Vagina (tissue), 2 donors: ENCODE measurements at places on chromosomes 1 and 21.

GRCh38 chr1:246051909-246052518, 455.1 kb downstream of the SMYD3 start:
- DNase-seq: no peak

DNA sequence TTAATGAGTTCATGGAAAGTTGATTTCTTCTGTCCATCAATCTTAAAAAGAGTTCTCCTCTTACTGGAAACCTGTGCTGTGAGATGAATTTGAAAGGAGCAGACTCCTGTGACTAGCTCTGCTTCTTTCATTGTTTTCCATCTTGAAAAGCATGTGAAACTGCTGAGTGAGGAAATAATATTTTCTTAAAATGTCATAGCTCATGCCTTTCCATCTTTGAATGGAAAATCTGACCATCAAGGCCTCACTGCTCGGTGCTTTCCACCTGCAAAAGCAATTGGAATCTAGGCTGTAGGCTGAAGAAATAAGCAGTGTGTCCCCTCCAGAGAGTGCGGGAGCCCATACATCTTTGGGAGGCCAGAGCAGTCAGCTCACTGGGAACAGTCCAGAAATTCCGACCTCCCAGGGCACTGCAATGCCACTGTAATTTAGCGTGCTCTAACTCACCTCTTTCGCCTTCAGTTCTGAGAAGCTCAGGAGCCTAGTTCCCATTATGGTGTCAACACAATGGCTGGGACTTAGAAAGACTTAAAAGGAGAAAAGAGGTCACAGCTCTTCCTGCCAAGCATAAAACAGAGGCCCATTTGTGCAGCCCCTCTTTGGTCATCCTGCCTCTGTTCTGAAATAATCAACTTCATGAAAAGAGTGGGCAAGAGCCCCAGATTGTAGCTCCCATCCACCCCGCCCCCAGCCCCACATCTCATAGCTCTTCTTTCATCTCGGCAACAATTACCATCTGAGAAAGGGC, 50.4 kb upstream of the F3 start:
- DNase-seq: no peak

GRCh38 chr1:236018885-236019453, 45.9 kb downstream of the NID1 start:
- DNase-seq: no peak

GRCh38 chr1:67652800-67653199, 32.2 kb upstream of the GADD45A start:
- DNase-seq: no peak

GRCh38 chr1:168728473-168729404, at the start of gene DPT:
TSS of gene DPT (minus strand) at chr1:168729206. CDS start at chr1:168729174, 32 bp downstream.
- no peak for DNase-seq

DNA sequence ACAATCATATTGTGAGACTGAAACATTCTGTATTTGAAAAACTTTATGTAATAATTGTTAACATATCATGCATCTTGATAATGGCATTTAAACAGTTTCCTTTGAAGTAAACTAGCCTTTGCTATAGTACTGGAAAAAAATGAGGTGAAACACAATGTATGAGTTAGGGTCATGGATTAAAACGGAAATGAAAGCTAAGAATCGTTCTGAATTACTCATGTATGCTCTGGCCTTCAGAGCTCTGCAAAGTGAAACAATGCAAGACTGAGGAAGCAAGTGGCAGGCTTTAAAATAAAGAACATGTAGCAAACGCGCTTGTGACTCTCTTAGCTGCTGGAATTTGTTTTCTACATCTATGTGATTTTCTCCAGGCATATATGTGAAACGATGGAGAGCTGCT, 317.1 kb downstream of the DPYD start:
- no peak for DNase-seq
